Keratinocyte (primary cell): ENCODE measurements at places on chromosomes 6 and 20. TPM values are rescaled to one million over a fixed set of nuclear protein-coding genes. Genes with fewer than 3 reads are reported as not detected.

The TSBP1 gene
- polyA plus RNA-seq: not detected in 3 replicates

The MYCT1 gene
- 0.05 to 0.06 TPM (median 0.05 TPM) in 3 replicates for polyA plus RNA-seq

The RIPPLY2 gene
- 0.37 to 0.76 TPM (median 0.60 TPM) in 3 replicates for polyA plus RNA-seq

The TCFL5 gene
- 9.9 to 14.6 TPM (median 14.5 TPM) in 3 replicates for polyA plus RNA-seq

The MDFI gene
- 60.1 to 104 TPM (median 76.2 TPM) in 3 replicates for polyA plus RNA-seq

The GNL1 gene
- polyA plus RNA-seq: 28.7 to 48.2 TPM (median 39.5 TPM) in 3 replicates

The MRPL18 gene
- 74.1 to 127 TPM (median 97.1 TPM) in 3 replicates for polyA plus RNA-seq

The TCF15 gene
- not detected in 3 replicates for polyA plus RNA-seq

The NRSN1 gene
- polyA plus RNA-seq: not detected in 3 replicates
